ENCODE measurements at places on chromosomes 7 and 10. TPM values are rescaled to one million over a fixed set of nuclear protein-coding genes. Genes with fewer than 3 reads are reported as not detected.

The FOXI2 gene
- 0.13 TPM for total RNA-seq

The MRPS17 gene
- 19.7 TPM for total RNA-seq

The MEIG1 gene
- total RNA-seq = not detected

The GPR15LG gene
- 1.2 TPM for total RNA-seq

The LRRD1 gene
- not detected for total RNA-seq

The MICU1 gene
- total RNA-seq = 42.2 TPM

The SPOCK2 gene
- 9.2 TPM for total RNA-seq

The ZNF277 gene
- 29.3 TPM for total RNA-seq

The C7orf57 gene
- total RNA-seq = not detected

The ACSM6 gene
- not detected for total RNA-seq

The TMEM184A gene
- total RNA-seq = 0.31 TPM

The ASIC3 gene
- 2.1 TPM for total RNA-seq

The HTR5A gene
- total RNA-seq = not detected

The SLC12A9 gene
- 32.9 TPM for total RNA-seq

The SKIDA1 gene
- total RNA-seq = 6.5 TPM

The NUTM2E gene
- total RNA-seq = 0.39 TPM

The MSS51 gene
- total RNA-seq = 3.9 TPM

The ZNF775 gene
- total RNA-seq = 5.3 TPM

The FAM171A1 gene
- 5.0 TPM for total RNA-seq

The LIPN gene
- total RNA-seq = 0.94 TPM

The AKR1C4 gene
- total RNA-seq = not detected

The LIPF gene
- total RNA-seq = not detected

The TUBB8 gene
- total RNA-seq = not detected

The CHST3 gene
- total RNA-seq = 48.0 TPM

The PDIA4 gene
- total RNA-seq = 81.0 TPM

The TMEM26 gene
- 0.12 TPM for total RNA-seq

The APBB1IP gene
- 6.9 TPM for total RNA-seq

The CLDN4 gene
- 0.54 TPM for total RNA-seq

The EFCAB10 gene
- total RNA-seq = 0.40 TPM

The NPC1L1 gene
- total RNA-seq = not detected

The PNLIPRP2 gene
- not detected for total RNA-seq

The INHBA gene
- 16.7 TPM for total RNA-seq

The CABCOCO1 gene
- total RNA-seq = 1.4 TPM

The OR2A5 gene
- not detected for total RNA-seq

The CDH23 gene
- total RNA-seq = 33.5 TPM

The SFMBT2 gene
- 6.9 TPM for total RNA-seq

The UPK3BL2 gene
- 4.9 TPM for total RNA-seq

The PTPRE gene
- total RNA-seq = 6.4 TPM

The SLC25A40 gene
- 8.5 TPM for total RNA-seq

The PLAC9 gene
- total RNA-seq = 25.2 TPM

The HOXA6 gene
- 0.46 TPM for total RNA-seq

The GIMAP6 gene
- 15.7 TPM for total RNA-seq

The OTUD1 gene
- 11.5 TPM for total RNA-seq

The LIPJ gene
- total RNA-seq = not detected

The UNCX gene
- not detected for total RNA-seq

The CRHR2 gene
- total RNA-seq = not detected

The TSPAN33 gene
- 1.9 TPM for total RNA-seq

The GJD4 gene
- not detected for total RNA-seq

The FGFBP3 gene
- total RNA-seq = 0.50 TPM

The STK32C gene
- 6.2 TPM for total RNA-seq

The SLC37A3 gene
- 58.3 TPM for total RNA-seq
